ENCODE measurements at places on chromosomes 7 and 10.

DNA sequence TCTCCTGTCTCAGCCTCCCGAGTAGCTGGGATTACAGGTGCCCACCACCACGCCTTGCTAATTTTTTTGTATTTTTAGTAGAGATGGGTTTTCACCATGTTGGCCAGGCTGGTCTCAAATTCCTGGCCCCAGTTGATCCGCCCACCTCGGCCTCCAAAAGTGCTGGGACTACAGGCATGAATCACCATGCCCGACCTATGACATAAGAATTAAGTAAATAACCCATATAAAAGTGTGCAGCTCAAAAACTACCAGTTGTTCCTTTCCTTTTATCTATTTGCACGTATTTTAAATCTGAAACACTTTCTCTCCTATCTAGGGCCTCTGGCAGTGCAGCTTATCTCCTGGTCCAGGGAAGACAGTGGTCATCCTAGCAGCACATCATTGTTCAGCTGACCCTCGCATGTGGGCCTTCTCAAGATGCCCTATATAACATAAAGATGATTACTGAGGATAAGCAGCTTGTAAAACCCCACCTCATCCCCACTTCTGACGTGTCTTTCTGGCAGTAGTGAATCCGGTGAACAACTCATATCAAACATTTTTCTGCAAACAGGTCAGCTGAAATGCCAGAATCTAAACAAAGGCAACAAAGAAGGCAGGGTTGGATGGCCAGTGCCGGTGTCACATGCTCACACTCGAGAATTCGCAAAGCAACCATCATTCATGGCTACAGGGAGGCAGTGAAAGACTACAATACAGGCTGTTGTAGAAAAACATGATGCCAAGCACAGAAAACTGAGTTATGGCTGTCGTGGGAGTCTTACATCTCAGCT lies 36.0 kb upstream of the KCNIP2 start:
- no peak for DNase-seq

DNA sequence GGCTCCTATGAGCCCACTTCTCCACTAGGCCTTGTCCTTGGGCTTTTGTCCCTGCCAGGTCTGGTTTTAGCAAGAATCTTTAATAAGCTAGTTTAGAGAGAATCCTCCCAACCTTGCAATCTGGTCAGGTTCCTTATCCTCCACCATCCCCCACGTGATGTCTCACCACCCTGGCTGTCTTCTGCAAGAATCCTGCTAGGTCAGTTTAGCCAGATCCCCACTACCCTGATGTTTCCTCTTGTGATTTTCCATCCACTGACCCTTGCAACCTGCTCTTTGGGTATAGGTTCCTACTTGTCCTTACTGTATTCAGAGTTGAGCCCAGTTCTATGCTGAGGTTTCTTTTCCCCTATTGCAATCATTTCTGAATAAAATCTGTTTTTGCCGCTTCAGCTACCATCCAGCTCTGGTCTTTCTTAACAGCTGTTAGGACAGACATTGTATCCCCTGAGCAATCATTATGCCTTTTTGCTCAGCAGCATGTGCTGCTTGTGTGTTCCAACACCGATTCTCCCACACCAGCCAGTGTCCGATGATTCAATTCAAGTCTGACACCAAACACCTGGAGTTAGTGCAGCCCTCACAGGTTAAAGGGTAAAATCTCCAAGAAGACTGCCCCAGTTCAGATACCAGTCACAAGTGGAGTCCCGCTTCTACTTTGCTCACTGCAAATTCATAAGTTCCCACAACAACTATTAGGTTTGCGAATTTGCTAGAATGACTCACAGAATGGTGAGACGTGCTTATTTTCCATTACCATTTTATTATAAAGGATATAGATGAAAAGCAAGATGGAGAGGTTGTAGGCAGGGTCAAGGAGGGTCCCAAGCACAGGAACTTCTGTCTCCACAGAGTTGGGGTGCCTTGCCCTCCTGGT lies 62.2 kb upstream of the ADCY1 start:
- DNase-seq, result no peak

DNA sequence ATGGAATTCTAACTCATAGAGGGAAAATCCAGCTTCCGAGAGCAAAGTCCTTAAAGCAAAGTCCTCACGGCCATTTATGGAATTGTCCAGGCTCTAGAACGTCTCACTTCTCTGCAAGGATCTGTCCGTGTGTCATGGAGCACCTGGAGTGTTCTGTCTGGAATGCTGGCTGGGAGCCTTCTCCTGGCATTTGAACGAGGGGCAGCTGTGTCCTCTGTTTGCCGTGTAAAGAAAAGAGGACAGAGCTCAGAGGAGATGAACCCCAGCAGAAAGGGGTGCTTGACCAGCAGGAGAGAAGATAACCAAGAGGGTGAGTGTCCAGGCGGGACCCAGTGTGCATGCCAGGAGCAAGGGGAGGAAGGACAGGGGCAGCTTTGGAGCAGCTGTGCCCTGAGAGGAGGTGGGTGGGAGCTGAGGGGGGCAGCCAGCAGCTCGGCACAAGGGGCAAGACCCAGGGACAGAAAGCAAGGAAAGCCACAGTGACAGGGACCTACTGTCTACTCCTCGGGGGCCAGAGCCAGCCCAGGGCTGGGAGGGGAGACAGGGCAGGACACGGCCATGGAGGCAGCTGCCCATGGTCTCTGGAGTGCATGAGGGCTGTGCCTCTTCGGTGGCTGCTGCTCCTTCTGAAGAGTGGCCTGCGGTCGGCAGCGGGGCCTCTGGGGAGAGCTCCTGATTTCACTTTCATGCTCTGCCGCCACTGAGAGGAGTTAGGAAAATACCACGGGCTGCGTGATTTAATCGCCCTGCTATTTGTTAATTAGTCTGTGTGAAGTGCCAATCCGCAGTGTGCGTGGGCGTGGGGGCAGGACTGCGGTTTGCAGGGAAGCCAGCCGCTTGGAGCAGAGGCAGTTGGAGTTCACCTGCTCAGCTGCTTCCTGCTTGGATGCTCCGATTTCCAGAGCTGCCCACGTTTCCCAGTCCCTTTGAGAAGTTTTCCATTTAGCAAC lies 149.3 kb upstream of the SHH start:
- DNase-seq, result no peak

- no peak for DNase-seq
Measured at GRCh38 chr10:74121368-74121767, 29.3 kb downstream of the AP3M1 start.

DNA sequence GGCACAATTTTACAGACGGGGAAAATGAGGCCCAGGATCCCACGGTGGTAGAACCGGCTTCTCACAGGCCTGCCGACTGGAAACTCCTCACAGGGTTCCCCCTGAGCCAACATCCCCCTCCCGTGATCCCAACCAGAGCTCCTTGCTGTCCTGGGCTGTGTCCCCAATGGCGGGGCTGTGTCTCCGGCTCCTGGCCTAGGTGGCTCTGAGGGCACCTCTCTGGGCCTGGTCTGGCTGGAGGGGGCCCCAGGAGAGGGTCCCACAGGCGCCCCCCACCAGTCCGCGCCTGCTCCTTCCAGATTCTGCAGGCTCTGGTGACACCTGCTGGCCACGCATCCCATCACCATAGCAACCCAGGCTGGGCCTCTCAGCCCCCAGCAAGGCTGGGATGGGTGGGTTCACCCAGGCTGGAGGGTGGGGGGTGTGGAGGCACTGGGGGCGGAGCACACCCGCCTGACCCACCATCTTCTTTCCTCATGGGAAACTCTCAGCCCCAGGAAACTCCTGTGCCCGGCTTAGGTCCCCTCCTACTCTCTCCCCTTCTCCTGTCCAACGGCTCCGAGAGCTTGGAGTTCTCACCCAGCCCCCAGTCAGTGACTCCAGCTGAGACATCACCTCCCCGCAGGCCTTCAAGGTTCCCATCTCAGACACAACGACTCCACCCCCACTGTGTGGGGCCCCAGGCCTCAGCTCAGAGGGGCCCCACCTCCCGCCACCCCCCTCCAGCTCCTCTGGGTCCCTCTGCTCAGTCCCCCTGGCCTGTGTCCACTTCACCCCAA lies 27.1 kb upstream of the TNRC18 start:
- peak; percentile 52 for DNase-seq

DNA sequence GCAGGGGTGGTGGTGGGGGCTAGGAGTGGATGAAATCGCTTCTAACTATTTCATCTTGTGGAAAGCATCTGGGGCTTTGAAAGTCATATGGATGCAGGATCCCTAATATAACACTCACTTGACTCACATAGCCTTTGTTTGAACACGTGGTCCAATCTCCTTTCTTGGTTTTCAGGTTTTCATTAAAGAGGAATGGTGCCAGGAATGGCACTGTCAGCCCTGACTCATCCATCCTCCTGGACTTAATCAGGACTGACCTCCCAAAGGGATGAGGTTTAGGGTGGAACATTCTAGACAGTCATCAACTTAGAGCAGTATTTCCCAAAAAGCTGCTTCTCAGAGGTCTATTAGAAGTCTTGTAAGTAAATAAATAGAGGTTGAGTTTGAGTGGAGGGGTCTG lies 162.0 kb upstream of the PLXNA4 start:
- no peak for DNase-seq

DNA sequence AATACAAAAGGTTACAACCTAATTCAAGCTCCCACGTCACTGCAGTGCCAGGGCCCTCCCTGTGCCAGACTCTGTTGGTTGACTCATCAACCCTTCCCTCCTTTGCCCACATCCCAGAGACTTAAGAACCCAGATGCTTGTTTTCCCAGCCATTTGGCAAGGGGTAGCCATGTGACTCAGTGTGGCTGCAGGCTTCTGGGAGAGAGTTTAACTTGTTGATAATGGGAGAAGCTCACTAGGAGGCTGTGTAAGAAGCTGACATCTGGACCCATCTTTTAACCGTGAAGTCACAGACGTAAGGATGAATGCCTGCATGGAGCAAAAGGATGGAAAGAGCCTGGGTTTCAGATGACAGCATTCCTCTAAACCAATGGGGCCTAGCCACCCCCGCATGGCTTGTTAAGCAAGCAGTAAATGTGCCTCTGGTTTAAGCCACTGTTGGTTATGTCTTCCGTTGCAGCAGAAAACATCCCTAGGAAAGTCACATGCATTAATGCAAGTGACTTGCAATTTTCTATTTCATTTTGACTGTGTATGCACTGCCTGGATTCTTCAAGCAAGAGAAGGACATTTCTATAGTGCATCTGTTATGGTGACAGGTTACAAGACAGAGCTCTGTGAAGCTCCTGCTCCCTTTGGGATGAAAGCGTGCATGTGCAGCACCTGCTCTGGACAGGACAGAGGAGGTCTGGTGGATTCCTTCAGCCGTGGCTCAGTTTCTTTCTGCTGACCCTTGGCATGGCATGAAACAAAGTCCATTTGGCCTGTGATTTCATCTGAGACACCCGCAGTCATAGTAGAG lies 57.5 kb upstream of the CREB5 start:
- no peak for DNase-seq

GRCh38 chr10:75528392-75528791 lies 97.0 kb downstream of the LRMDA start:
- no peak for DNase-seq

GRCh38 chr7:11394438-11394837 lies 420.8 kb downstream of the PHF14 start:
- no peak for DNase-seq

DNA sequence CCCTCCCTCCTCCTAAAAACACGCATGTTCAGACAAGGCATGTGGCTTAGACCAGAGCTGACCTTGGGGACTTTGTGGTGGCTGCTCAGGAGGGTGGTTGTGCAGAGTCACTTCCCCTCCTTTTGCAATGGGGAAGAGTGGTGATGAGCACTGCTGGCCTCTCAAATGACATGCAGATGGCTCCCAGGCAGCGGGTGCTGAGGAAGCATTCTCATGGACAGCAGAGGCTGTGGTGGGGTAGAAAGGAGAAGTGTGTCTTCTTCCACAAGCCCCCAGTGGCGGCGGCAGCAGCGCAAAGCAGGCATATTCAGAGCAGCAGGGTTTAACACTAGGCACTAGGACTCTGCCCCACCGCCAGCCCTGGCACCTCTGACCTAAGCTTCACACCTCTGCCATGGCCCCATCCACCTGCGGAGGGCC lies 105.9 kb upstream of the ANLN start:
- peak; percentile 82 for DNase-seq
